ENCODE measurements at places on chromosomes 6 and 20. TPM values are rescaled to one million over a fixed set of nuclear protein-coding genes. Genes with fewer than 3 reads are reported as not detected.
A peak's percentile ranks its signal among the peaks of the same experiment; 100 is the strongest.

DNA sequence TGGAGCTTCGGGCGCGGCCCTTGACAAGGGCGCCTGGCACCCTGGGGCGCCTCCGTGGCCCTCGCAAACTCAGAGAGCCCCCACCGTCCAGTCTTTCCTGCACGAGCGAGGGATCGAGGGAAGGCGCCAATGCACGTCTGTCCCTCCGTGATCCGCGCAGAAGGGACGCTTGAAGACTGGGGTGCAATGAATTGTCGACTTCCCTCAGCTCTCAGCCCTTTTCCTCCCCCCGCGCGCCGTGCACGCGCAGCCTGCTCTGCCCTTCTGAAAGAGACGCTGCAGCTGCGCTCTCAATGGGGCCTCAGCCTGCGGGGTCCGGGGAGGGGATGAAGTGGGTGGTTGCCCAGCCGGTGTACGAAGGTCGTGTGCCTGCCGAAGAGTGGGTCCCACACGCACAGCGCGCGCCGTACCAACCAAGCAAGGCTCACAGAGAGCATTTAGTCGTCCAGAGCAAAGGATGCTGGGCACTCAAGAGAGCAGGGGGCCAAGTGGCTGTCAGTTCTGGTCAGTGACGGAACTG is 5.5 kb upstream of the SOX4 start:
- H3K27me3 ChIP-seq: peaks cover 20% of the 10 kb centered on the region
- no peak for DNase-seq
- H3K36me3 ChIP-seq: no peaks in the 10 kb centered on the region
- no peak overlapping the region for H3K27ac ChIP-seq
- peak overlapping the region; percentile 90 for H3K4me3 ChIP-seq

DNA sequence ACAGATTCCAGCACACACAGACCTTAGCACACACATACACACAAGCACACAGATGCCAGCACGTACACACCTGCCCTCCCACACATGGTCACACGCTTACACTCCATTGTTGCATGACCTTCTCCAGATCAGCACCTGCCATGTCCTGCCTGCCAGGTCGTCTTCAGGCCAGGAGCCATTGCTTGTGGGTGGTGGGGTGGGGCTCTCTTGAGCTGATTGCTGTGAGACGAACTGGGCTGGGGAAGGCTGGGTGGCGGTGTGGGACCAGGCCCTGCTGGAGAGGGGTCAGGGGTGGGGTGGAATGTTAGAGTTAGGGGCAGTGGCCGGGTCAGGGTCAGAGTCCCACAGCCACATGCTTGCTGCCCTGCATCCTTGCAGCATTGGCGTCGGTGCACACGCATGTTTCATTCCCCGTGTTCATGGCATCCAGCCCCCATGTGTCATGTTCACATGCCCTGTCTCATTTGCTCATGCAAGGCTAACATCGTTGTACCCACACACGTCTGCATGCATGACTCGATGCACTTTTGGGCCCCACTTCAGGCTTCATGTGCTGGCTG is 6.5 kb upstream of the NPBWR2 start:
- no peak overlapping the region for H3K4me3 ChIP-seq
- no peak overlapping the region for H3K27ac ChIP-seq
- no peaks in the 10 kb centered on the region for H3K36me3 ChIP-seq
- no peaks in the 10 kb centered on the region for H3K4me1 ChIP-seq
- DNase-seq: no peak

GRCh38 chr6:160069459-160069858 is 52.2 kb upstream of the SLC22A1 start:
- H3K4me3 ChIP-seq: no peak overlapping the region
- H3K4me1 ChIP-seq: no peaks in the 10 kb centered on the region
- no peaks in the 10 kb centered on the region for H3K27me3 ChIP-seq
- DNase-seq: no peak
- H3K27ac ChIP-seq: no peak overlapping the region

DNA sequence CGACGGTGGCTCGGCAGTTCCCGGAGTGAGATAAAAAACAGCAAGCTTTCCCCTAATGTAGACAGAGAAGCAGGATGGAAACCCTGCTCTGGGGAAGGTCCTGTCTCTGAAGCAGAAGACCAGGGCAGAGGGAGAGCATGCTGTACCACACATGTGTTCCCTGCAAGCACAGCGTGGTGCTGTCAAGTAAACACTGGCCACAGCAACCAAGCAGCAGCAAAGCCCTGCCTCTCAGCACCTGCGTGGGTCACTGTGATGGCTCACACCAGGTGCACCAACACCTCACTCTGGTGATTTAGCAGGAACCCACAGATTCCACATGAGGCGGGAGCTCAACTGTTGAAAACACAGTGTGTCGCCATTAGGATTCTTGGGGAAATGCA is 65.2 kb upstream of the TXNDC5 start:
- H3K36me3 ChIP-seq: no peaks in the 10 kb centered on the region
- no peak overlapping the region for H3K27ac ChIP-seq
- no peak for DNase-seq
- no peaks in the 10 kb centered on the region for H3K27me3 ChIP-seq
- no peak overlapping the region for H3K4me3 ChIP-seq

- peaks cover 2% of the 10 kb centered on the region for H3K4me1 ChIP-seq
- DNase-seq: no peak
- H3K27me3 ChIP-seq: no peaks in the 10 kb centered on the region
- no peak overlapping the region for H3K4me3 ChIP-seq
- H3K27ac ChIP-seq: no peak overlapping the region
These were observed 1.9 kb upstream of the ZNF831 start for GRCh38 chr20:59161721-59162120.

GRCh38 chr6:148704400-148705246 is 42.2 kb upstream of the UST start:
- H3K4me3 ChIP-seq: no peak overlapping the region
- no peaks in the 10 kb centered on the region for H3K27me3 ChIP-seq
- no peak overlapping the region for H3K27ac ChIP-seq
- H3K36me3 ChIP-seq: no peaks in the 10 kb centered on the region
- no peaks in the 10 kb centered on the region for H3K4me1 ChIP-seq

GRCh38 chr6:166341464-166341863 is 881 bp downstream of the SFT2D1 start:
- DNase-seq: no peak
- H3K36me3 ChIP-seq: peaks cover 2% of the 10 kb centered on the region
- H3K27me3 ChIP-seq: no peaks in the 10 kb centered on the region
- no peak overlapping the region for H3K27ac ChIP-seq
- no peaks in the 10 kb centered on the region for H3K4me1 ChIP-seq

Gene RNF144B
- 9.8 TPM for total RNA-seq

Gene ZNF391
- total RNA-seq: 13.0 TPM

Gene DAAM2
- 2.9 TPM for total RNA-seq

Gene GPR6
- 0.37 TPM for total RNA-seq

Gene ADGRG6
- total RNA-seq: 4.2 TPM

Gene ZSCAN31
- total RNA-seq: 8.8 TPM

Gene EPPIN
- total RNA-seq: not detected

Gene HLA-DQB2
- not detected for total RNA-seq

Gene SMIM28
- not detected for total RNA-seq

Gene SCRT2
- 0.34 TPM for total RNA-seq

All from H1 (cell line).